H7 (cell line): ENCODE measurements at places on chromosomes 6 and 20. TPM values are rescaled to one million over a fixed set of nuclear protein-coding genes. Genes with fewer than 3 reads are reported as not detected.

Gene OR12D1
- not detected in 2 replicates for total RNA-seq

Gene C20orf204
- total RNA-seq = 1.1 and 1.6 TPM in 2 replicates

Gene TFAP2C
- total RNA-seq = 23.6 and 38.4 TPM in 2 replicates

Gene HLA-DRB5
- total RNA-seq = 0.21 TPM in 1 of 2 replicates, not detected in the other

Gene IPCEF1
- total RNA-seq = 1.6 and 6.6 TPM in 2 replicates

Gene PKIB
- total RNA-seq = 62.9 and 64.9 TPM in 2 replicates

Gene KIAA0408
- 0.55 and 2.3 TPM in 2 replicates for total RNA-seq

Gene ZBTB46
- total RNA-seq = 13.5 and 20.0 TPM in 2 replicates

Gene MUC22
- not detected in 2 replicates for total RNA-seq

Gene NPEPL1
- 30.9 and 33.8 TPM in 2 replicates for total RNA-seq

Gene TRIM40
- total RNA-seq = not detected in 2 replicates

Gene RFX6
- total RNA-seq = not detected in 2 replicates

Gene TPX2
- total RNA-seq = 119 and 157 TPM in 2 replicates

Gene PPP1R14C
- 0.04 and 0.10 TPM in 2 replicates for total RNA-seq

Gene ZNF165
- 2.1 and 3.5 TPM in 2 replicates for total RNA-seq

Gene DCDC2
- total RNA-seq = 0.18 TPM in 1 of 2 replicates, not detected in the other

Gene NTSR1
- 0.30 and 1.1 TPM in 2 replicates for total RNA-seq

Gene CCDC167
- total RNA-seq = 29.5 and 52.4 TPM in 2 replicates

Gene OR2J3
- total RNA-seq = not detected in 2 replicates

Gene ASIP
- total RNA-seq = not detected in 2 replicates

Gene PLCB4
- total RNA-seq = 3.4 and 4.7 TPM in 2 replicates

Gene CITED2
- total RNA-seq = 42.5 and 44.9 TPM in 2 replicates

Gene SLC22A16
- total RNA-seq = not detected in 2 replicates

Gene CFAP61
- 0.15 and 0.35 TPM in 2 replicates for total RNA-seq

Gene VPS16
- 25.3 and 27.5 TPM in 2 replicates for total RNA-seq

Gene NKX2-2
- 0.45 TPM in 1 of 2 replicates, not detected in the other for total RNA-seq

Gene ACSS1
- total RNA-seq = not detected in 2 replicates

Gene MYH7B
- 0.10 and 0.18 TPM in 2 replicates for total RNA-seq

Gene PTP4A1
- total RNA-seq = 7.5 and 8.7 TPM in 2 replicates

Gene HTR1E
- total RNA-seq = 0.52 TPM in 1 of 2 replicates, not detected in the other

Gene ISM1
- 0.63 TPM in 1 of 2 replicates, not detected in the other for total RNA-seq

Gene ENPP5
- total RNA-seq = 6.5 and 9.0 TPM in 2 replicates

Gene KCNB1
- 0.41 and 0.48 TPM in 2 replicates for total RNA-seq

Gene PEX7
- 11.8 and 14.0 TPM in 2 replicates for total RNA-seq

Gene MROH8
- 1.1 and 1.3 TPM in 2 replicates for total RNA-seq

Gene IL17F
- total RNA-seq = not detected in 2 replicates

Gene TMEM170B
- 1.5 and 3.1 TPM in 2 replicates for total RNA-seq

Gene GCLC
- 37.4 and 39.8 TPM in 2 replicates for total RNA-seq

Gene PREP
- total RNA-seq = 19.5 and 24.4 TPM in 2 replicates

Gene DACT2
- total RNA-seq = 5.5 and 26.6 TPM in 2 replicates

Gene NKAIN4
- total RNA-seq = 3.0 and 4.8 TPM in 2 replicates

Gene RGS17
- total RNA-seq = 3.8 and 4.8 TPM in 2 replicates

Gene DYNLT1
- total RNA-seq = 59.9 and 67.6 TPM in 2 replicates

Gene ALDH8A1
- total RNA-seq = 0.17 and 2.0 TPM in 2 replicates

Gene CD2AP
- total RNA-seq = 34.0 and 44.3 TPM in 2 replicates

Gene TTLL9
- 0.14 TPM in 1 of 2 replicates, not detected in the other for total RNA-seq

Gene ADAM33
- total RNA-seq = 3.3 and 5.5 TPM in 2 replicates

Gene FRK
- total RNA-seq = 0.10 and 0.11 TPM in 2 replicates

Gene CGA
- not detected in 2 replicates for total RNA-seq

Gene CCDC170
- total RNA-seq = 0.11 and 0.55 TPM in 2 replicates

Gene OPN5
- total RNA-seq = not detected in 2 replicates

Gene ADTRP
- 0.21 TPM in 1 of 2 replicates, not detected in the other for total RNA-seq

Gene KHDC1
- total RNA-seq = 3.3 and 4.5 TPM in 2 replicates
